ENCODE measurements at places on chromosomes 7 and 10.

- peak; percentile 47 for DNase-seq
These were observed 312.0 kb upstream of the ZMIZ1 start for GRCh38 chr10:78756604-78757343.

GRCh38 chr10:79468015-79468560, 22.7 kb upstream of the ZCCHC24 start:
- DNase-seq = no peak

DNA sequence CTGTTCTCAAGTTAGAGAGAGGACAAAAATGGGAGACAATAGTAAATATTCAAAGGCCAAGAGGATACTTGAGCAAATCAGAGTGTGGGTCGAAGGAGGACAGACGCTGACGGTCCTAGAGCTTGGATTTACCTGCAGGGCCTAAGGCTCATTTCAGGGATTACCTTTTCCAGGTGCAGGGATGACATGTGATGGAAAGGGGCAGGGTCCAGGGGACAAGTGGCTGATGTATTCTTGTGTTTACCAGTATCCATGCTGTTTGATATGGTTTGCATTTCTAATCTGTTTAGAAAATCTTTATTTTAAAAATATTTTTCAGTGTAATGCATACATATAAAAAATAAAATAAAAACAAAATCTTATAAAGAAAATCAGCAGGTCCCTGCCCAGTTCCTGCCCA, 5.3 kb downstream of the GALNTL5 start:
- no peak for DNase-seq

DNA sequence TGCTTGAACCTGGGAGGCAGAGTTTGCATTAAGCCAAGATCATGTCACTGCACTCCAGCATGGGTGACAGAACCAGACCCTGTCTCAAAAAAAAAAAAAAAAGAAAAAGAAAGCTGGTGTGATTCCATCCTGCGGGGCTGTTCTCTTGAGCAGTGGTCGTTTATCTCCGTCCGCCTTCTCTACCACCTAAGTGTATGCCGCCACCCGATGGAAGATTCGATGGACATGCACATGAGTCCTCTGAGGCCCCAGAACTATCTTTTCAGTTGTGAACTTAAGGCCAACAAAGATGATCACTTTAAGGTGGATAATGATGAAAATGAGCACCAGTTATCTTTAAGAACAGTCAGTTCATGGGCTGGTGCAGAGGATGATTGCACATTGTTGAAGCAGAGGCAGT, 65.7 kb downstream of the ABRAXAS2 start:
- no peak for DNase-seq

GRCh38 chr7:8931906-8932646, 498.7 kb downstream of the NXPH1 start:
- DNase-seq = no peak

DNA sequence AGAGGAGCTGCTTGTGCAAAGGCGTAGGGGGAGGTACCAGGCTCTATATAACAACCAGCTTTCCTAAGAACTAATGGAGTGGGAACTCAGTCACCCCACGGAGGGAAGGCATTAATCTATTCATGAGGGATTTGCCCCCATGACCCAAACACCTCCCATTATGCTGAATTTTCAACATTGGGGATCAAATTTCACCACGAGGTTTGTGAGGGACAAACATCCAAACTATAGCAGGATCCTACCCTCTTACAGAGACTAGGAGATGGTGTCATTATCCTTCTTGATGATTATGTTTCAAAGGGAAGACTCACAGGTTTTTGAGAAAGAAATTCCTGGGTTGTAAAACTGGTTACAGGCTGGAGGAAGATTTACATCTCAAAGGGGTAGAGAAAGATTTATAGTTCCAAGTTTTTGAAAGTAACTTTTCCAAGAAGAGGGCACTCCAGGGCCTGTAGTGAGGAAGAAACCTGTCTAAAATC, 295.0 kb upstream of the DKK1 start:
- no peak for DNase-seq

DNA sequence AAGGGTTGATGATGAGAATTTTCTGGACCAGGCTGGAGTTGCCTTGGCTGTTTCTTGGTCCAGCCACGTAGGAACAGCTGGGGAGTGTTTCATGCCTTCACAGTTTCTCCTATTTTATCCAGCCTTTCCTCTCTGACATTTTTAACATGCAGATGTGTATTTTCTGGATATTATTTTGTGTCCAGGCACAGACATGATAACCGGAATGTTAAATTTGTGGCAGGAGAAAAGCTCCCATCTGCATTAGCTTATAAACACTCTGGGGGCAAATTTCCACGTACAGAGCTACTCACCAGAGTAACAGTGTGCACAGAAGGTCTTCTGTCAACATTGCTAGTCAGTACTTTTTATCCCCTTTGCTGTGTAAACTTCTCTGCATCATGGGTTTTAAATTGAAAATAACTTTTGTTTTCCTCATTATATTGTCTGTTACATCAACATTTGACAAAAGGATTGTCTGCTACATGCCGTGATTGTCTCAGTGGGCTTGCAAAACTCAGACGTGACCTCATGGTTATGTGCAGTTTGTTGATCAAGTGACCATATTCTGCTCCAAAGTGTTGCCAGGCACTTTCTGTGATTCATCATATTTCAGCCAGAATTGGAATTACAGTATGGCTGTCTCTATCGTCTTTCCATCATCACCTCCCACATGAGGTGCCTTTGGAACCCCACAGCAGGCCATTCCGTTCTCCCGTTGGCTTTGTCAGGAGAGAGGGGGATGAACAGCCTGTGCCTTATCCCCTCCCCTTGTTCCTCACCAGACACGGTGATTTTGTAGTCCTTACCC, 41.4 kb downstream of the INSYN2A start:
- no peak for DNase-seq

DNA sequence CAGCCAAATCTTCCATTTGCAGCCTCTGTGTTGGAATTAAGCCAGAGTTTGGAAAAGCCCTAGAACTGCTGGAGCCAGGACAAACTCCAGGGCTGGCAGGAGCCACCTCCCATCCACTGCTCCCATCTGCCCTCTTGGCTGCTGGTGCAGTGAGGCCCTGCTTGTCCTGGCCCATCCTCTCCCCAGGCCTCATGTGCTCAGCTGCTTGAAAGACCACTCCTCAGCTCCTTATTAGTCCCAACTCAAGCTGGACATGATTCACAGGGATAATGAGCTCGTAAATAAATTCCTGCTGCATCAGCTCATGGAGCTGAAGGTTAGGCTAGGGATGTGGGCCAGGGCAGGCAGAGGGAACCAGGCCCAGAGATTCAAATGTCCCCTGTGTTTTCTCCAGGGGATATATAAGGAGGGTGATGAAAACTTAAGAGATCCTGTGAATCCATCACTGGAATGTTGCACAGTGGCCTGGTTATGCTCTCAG, 282.8 kb downstream of the RPS24 start:
- DNase-seq = no peak

GRCh38 chr7:151524331-151524730, 4.6 kb upstream of the RHEB start:
- no peak for DNase-seq

DNA sequence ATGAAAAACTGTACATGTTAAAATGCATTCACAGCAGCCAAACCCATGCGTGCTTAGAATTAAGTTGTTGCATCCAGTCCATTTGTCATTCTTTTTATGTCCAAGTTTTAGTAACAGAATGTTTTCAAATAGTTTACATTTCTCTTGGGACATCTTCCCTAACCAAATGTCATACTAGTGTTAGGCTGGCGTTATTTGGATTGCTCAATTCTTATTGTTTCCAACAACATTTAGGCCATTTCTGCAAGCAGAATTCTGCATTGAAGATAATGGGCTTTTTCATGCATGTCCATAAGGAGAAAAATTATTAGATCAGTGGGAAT, 203.0 kb downstream of the HIBADH start:
- no peak for DNase-seq

DNA sequence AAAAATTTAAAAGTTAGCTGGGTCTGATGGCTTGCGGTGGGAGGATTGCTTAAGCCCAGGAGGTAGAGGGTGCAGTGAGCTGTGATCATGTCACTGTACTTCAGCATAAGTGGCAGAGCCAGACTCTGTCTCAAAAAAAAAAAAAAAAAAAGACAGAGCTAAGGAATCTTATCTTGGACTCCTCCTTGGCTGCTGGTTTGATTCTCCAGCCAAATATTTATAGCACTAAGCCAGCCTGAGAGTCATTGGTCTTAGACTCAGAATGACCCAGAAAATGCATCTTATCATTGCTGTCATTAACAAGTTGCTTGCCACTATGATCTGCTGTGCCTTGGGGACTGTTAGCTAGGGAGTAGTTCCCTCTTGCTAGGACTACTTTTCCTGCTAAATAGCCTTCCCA, 164.7 kb downstream of the GNAT3 start:
- no peak for DNase-seq

GRCh38 chr10:103921750-103922195, 3.8 kb upstream of the STN1 start:
- no peak for DNase-seq

GRCh38 chr7:108299251-108299973, 156.8 kb downstream of the NRCAM start:
- DNase-seq = no peak

Data from NK-92 treated with Interleukin-12 subunit alpha and Interleukin-12 subunit beta, amount 100 ng/mL, for 24 hours (cell line).